Adipocyte (in vitro differentiated cells): ENCODE measurements at places on chromosomes 3 and 15.

- DNase-seq = peak; percentile 31
Observed at GRCh38 chr3:127456471-127457093, 134.0 kb downstream of the TPRA1 start.

- no peak for DNase-seq
Observed at GRCh38 chr3:178095522-178095921, 440.7 kb upstream of the KCNMB2 start.

DNA sequence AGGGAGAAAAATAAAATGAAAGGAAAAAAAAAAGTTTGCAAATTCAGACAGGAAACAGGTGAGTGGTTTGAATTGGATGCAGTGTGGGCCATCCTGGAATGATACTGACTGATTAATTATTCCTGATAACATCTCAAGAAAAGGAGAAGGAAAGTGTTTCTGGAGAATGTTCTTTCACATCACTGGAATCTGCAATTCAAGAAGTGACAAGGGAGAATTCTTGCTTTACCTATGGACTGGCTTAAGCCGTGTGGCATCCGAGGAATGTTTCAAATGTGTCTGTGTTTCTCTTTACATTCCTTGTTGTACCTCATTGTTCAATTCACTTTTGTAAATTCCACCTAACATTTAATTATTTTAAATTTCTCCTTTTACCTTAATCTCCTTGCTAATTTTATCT is 465.0 kb downstream of the EPHB1 start:
- no peak for DNase-seq

- DNase-seq = no peak
Observed at GRCh38 chr15:62636823-62637573, 405.5 kb upstream of the TPM1 start.

GRCh38 chr3:122397201-122397600 is 13.2 kb downstream of the FAM162A start:
- DNase-seq = no peak

DNA sequence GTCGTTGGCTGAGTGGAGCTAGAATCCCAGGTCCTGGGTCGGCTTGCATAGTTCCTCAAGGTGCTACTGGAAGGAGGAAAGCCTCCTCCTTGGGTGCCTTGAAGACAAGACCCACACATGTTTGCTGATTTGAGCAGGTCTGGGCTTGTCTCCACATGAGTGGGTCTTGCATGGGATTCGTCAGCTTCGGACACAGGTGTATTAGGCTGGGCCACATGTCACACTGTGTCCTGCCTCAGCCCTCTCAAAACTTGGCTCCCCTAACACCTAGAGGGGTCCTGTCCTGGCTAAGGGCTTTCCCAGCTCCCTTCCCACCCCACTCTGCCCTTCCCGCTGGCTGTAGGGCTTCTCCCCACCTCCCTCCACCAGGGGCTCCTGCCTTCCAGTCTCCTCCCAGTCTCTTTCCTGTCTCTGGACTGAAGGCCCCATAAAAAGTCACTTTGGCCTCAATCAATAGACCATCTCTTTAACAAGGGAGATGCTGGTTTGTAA is 73.0 kb upstream of the ADPGK start:
- DNase-seq = no peak

DNA sequence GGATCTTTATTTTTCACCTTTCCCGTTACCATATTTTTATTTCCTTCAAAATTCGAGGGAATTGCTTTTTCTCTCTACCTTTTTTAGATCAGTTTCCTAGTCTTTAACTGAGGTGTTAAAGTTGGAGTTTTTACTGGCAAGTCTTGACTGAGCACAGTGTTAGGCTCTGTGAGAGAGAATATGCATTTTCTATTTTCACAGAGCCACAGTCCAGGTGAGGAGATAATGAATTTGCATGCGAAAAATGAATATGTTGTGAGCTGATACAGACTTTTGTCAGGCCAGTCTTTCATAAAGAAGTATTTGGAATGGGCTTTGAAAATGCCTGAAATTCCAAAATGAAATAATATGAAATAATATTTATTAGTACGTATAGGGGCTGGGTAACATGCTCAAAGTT is 31.9 kb downstream of the MME start:
- no peak for DNase-seq

DNA sequence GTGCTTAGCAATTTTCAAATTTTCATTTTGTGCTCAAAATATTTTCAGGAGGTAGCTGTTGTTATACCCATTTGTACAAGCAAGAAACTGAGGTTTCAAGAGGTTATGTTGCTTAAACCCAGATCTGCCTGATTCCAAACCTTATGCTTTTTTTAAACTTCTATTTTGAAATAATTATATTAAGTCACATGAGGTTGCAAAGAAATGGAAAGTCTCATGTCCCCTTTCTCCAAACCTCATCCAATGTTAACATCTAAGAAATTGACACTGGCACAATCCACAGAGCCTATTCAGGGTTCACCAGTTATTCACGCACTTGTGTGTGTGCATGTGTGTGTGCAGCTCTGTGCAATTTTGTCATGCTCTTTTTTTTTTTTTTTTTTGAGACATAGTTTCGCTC is 35.1 kb downstream of the B3GNT5 start:
- no peak for DNase-seq

DNA sequence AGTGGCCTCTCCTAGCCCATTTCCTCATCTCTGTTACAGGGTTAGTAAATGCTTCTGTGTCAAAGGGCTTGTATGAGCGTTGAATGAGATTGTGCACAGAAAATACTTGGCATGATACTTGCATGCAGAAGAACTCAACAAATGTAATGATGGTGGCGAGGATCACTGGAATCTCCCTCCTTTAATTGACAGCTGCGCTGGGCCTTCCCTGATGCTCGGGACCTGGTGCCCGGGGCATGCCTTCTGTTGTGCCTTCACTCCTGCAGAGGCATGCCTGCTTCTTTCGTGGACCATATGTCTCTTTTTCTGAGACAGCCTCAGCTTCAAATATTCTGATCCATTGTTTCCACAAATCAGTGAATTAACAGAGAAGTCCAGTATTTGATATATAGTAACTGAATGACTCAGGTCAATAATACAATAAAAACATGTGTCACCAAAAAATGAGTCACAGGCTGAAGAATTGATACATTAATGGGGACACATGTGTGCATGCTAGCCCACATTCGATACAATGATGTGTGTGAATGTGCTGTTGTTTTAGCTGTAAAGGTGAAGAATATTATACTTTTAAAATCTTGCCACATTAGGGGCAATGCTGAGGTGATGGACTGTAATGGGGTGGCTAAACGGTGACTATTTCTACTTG is 243.3 kb upstream of the TBL1XR1 start:
- DNase-seq = no peak

DNA sequence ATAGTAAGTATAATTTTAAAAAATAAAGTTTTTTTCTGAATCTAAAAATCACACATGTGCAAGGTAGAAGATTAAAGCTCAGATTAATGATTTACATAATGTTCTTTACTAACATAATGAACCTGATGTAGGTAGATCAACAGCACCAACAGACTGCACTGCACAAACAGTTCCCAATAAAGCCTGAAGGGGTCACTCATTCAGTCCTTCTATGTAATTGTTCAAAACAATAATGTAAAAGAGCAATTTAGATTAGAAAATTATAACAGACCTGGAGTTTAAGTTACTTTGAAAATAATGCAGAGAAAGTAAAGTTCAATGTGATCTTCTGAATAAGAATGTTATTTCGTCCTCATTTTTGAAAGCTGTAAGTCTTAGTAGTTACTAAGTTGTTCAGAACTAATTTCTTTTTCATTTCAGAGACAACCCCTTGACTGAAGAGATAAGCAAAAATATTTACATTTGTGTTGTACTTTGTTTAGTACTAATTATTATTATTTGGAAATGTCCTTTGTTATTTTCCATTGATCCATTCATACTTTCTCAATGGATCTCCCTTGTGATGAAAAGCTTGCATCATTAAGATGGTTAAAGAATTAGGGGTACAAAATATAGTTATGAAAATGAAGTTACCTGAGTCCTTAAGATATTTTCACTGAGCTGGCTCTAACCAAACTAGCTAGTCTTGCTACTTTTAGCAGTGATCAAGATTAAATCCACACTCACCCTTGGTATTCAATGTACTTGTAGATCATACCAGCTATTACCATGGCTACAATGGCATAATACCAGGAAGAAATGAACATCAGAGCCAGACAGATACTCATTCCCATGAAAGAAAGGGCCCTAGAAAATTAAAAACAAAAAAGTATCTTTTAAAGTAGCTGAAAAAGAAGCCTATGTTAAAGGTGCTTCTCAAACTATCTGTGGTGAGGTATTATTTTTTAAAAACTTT is 16.8 kb downstream of the EMC4 start:
- DNase-seq = peak; percentile 67
